ENCODE measurements at places on chromosomes 13 and 19.
A peak's percentile ranks its signal among the peaks of the same experiment; 100 is the strongest.

DNA sequence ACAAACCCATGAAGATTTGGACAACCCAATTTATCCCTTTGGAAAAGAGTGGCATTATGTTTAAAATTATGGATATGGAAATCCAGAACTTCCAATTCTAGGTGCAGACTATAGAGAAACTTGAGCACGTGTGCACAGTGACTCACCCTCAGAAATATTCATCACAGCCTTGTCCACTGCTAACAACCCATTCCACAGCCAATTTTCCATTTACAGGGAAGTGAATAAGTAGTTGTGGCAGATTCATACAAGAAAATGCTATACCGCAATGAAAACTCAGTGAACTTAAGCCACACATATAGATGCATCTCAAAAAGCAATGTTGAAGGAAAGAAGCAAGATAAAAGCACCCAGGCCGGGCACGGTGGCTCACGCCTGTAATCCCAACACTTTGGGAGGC is 133.3 kb downstream of the USP12 start:
- DNase-seq: no peak

- DNase-seq: no peak
Measured at GRCh38 chr13:112704308-112705145, 14.7 kb downstream of the ATP11A start.

DNA sequence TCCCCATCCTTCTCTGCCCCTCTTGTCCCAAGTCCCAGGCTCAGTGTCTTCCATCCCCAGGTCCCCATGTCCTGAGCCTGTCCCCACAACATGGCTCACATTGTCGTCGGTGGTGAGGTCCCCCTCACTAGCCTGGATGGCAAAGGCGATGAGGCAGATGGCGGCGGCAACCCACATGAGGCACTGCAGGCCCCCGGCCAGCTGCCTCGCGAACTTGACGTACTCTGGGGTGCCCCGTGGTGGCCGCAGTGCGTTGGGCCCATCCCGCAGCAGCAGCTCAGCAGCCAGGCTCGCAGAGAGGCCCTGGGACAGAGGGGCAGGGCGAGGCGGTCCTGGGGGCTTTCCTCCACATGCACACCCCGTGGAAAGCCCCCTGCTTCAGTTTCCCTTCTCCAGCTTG is 1.1 kb downstream of the ATP4A start:
- no peak for DNase-seq

GRCh38 chr19:48118131-48118517 is 7.5 kb upstream of the PLA2G4C start:
- DNase-seq: no peak

- no peak for DNase-seq
Measured at GRCh38 chr13:80093888-80094287, 247.0 kb downstream of the SPRY2 start.

DNA sequence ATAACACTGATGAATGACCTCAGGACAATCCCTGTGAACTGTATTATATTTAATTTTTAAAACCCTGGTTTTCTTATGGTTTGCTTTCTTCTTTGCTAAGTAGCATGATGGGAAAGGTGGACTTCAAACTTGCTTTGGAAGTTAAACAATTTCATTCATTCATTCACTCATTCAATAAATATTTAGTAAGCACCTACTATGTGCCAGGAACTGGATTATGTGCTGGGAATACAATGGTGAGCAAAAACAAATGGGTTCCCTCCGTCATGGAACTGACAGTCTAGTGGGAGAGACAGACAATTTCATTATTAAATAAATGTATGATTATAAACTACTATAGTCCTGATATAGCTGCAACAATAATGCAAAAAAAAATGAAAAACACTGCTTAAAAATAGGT is 70.3 kb downstream of the USP12 start:
- DNase-seq: no peak

GRCh38 chr13:78630511-78630910 is 27.2 kb upstream of the POU4F1 start:
- no peak for DNase-seq

DNA sequence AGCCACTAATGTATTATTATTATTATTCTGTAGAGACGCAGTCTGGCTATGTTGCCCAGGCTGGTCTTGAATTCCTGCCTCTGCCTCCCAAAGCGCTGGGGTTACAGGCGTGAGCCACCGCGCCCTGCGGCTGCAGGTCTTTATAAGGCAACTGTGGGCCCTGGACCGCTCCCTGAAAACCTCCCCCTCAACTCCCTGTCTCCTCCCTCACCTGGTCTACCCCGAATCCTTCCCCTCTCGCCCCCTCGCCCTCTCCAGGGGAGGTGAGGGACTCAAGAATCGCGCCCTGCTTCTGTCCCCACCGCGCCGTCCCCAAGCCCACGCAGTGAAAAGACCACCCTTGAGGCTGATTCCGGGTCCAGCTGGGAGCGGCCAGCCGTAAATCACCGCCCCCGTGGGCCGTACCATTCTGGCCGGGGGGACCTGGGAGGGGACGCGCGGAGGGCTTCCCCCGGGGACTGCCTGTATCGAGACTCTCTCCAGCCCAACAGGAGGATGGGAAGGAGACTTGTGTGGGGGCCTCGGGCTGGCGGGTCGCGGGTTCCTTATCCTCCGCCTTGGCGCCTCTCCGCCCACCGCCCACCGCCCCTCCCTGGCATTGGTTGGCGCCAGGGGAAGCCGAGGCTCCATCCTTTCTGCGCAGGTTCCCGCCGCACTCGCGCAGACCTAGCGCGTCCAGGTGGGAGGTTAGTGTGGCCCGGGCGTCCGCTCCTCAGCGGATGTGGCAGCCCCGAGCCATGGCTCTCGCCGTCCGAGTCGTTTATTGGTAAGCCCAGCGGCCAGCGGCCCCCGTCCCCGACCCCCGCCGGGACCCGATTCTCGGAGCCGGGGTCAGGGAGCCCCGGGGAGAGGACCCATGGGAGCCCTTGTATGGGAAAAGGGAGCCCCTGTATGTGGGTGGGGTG is at the start of gene SELENOW:
SELENOW (plus strand) TSS at position 655 of the 905 bp plus-strand sequence; CDS start at position 738, 83 bp downstream.
- DNase-seq: peak; percentile 63

- DNase-seq: no peak
Measured at GRCh38 chr13:34816245-34816884, 125.7 kb upstream of the NBEA start.

DNA sequence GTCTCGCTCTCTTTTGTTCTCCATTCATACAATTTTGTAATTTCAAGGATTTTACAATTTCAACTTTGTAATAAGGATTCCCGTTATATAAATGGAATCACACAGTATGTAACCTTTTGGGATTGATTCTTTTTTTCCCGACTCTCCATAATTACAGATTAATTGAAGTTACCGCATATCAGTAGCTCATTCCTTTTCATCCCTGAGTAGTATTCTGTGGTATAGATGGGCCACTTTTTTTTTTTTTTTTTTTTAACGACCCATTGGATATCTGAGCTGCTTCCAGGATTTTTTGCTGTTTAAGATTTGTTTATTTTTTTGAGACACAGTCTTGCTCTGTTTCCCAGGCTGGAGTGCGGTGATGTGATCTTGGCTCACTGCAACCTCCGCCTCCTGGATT is 27.8 kb downstream of the UHRF1 start:
- no peak for DNase-seq

- DNase-seq: no peak
Measured at GRCh38 chr13:25816239-25816638, 235.6 kb downstream of the SHISA2 start.

DNA sequence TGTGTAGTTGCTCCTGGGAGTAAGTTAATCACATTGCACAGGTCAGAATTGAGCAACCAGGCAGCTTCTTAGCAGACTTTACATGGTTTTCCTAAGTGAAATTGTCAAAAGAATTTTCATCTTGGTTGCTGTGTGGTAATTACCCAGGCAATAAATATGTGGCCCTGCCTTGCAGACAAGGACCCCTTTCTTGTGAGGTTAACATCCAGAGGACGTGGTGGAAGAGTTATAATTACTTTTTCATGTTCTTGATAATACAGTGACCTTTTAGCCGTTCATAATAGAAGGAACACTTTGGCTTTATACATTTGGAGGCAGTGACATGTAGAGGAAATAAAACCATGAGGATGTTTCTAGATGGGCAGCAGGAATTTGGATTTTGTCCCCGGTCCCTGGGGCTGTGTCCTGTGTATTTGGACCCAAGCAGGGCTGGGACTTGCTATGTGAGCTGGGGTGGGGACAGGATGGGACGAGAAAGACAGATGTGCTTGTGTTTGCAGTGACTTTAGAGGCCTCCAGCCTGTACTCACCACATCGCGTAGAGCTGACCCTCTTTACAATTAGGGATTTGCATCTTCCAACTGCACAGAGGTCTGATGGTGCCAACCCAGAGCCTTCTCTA is 156.2 kb downstream of the STK24 start:
- DNase-seq: no peak

- no peak for DNase-seq
Measured at GRCh38 chr19:50311723-50312635, 17.2 kb downstream of the KCNC3 start.

DNA sequence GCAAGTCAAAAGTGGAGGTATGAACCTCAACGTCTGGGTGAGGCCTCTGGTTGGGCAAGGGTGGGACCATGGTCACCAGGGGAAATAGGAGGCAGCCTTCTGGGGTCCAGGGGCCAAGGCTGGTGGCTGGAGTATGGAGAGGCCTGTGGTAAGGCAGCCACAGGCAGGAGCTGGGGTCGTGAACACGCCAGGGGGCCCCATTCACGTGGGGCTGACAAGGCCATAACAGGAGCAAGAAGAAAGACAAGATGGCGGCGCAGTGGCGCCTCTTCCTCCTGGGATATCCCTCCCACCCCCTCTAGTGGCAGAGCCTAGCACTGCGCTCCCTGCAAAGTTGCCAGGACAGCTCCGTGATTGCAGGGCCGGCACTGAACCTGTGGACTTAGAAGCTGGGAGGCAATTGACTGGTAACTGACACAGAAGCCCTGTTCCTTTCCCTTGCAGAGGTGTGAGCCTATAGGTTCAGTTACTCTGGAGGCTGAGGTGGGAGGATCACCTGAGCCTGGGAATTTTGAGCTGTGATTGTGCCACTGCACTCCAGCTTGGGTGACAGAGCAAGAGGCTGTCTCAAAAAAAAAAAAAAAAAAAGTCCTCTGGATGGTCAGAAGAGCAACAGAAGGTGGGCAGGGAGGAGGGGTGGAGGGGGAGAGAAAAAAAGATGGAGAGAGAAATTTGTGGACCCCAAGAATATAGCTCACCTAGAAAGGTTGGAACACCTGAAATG is 19.7 kb upstream of the EDDM13 start:
- DNase-seq: peak; percentile 51

GRCh38 chr19:49085868-49086232 is 599 bp downstream of the SNRNP70 start:
- DNase-seq: no peak

DNA sequence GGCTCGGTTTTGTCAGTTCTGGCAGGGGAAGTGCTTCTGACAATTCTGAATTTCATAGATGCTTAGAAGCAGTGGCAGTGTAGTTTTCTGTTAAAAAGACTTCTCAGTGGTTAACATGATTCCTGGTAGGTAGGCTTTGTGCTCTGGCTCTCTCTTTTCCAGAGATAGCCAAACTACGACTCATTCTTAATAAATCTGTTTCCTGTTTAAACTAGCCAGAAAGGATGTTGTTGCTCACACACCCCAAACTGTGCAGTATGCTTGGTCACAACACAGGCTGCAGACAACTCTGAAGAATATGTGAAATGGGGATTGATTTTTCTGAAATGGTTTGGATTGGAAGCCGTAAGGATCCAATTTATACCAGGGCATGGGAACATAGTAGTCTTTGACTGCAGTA is 711.5 kb downstream of the PCDH17 start:
- DNase-seq: no peak

DNA sequence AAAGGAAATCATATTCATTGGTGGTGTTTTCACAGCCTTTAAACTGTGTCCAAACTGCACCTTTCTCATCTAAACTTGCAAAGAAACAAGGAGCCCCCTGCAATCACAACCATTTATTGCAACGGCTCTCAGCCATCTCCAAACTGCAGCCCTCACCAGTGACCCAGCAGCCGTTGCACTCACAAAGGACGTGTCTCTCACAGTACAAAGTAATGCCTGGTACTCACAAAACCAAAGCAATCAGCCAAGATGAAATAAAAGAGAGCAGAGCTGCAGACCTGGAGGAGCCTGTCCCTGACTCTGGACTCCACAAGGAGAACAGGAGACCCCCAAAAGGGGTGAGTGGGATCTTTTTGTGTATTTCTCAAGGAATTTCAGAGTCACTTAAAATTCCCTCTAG is 20.2 kb upstream of the CEACAM21 start:
- DNase-seq: no peak

GRCh38 chr13:29711776-29712175 is 116.3 kb upstream of the SLC7A1 start:
- DNase-seq: no peak

DNA sequence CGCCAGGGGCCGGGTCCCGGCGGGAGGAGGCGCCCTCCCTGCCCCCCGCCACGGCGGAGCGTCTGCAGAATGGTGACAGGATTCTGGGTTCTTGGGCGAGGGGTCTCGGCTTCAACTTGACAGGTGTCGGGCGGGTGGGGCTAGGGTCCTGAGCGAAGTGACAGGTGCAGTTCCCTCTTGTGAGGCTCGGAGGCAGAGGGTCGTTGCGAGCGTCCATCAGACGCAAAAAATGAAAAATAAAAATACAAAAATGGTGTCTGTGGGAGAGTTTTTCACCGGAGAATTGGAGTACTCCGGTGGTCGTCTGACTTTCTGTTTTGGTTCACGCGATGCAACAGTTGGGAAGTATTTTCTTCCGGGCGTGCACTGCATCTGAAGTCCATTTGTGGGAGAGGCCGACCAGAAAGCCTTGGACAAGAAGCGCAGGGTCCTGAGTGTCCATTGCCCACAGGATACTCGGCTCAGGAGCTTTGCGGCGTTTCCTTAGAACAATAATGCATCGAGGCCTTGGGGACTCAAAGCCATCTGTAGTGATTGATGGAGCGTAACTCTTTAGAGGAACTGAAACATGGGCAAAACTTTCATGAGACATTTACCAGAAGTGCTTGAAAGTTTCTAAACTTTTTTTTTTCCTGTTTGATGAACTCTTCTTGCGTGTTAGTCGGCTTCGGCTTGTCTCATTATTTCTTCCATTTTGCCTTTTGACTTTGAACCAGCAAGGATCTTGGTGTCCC is 759 bp downstream of the RB1 start:
- no peak for DNase-seq

- no peak for DNase-seq
Measured at GRCh38 chr13:70255406-70255991, 147.2 kb upstream of the KLHL1 start.

GRCh38 chr19:1811942-1812425 is at the start of gene ATP8B3:
TSS of gene ATP8B3 (minus strand) at chr19:1812276. CDS start at chr19:1811736, 540 bp downstream.
- DNase-seq: no peak

GRCh38 chr13:36858290-36858689 is 39.3 kb downstream of the RFXAP start:
- DNase-seq: no peak
